ENCODE measurements at places on chromosomes 5 and 9.

DNA sequence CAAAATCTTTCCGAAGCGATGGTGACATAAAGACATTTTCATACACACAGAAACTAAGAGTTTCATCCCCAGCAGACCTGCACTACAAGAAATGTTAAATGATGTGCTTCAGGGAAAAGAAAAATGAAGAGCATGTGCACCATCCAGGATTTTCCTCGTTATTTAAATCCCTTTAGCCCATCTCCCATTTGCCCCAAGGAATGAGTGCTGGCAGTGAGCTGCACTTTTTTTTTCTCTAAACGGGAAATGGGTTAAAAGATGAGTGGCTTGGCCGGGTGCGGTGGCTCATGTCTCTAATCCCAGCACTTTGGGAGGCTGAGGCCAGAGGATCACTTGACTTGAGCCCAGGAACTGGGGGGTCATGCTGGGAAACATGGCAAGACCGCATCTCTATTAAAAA, 6.8 kb upstream of the LRRC14B start:
- no peak for DNase-seq

- no peak for DNase-seq
Measured at GRCh38 chr9:130988905-130989304, 20.1 kb upstream of the LAMC3 start.

GRCh38 chr9:84447305-84447704, 106.7 kb upstream of the SLC28A3 start:
- DNase-seq, result no peak

DNA sequence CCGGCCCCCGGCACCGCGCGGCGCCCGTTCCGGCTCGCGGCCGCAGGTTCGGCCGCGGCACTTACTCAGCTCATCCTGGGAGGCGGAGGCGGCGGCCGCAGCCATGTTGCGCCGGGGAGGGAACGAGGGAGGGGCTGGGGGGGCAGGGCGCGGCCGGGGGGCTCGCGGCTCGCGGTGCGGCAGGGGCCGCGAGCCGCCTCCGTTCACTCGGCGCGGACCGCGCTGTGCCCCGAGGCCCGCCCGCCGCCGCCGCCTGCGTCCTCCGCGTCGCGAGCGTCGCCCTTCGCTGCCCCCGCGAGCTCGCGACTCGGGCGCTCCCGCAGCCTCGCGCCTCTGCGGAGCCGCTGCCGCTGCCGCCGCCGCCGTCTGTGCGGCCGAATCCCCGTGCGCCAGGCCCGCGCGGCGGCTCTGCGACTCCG, 735 bp downstream of the ECPAS start:
- DNase-seq, result no peak

DNA sequence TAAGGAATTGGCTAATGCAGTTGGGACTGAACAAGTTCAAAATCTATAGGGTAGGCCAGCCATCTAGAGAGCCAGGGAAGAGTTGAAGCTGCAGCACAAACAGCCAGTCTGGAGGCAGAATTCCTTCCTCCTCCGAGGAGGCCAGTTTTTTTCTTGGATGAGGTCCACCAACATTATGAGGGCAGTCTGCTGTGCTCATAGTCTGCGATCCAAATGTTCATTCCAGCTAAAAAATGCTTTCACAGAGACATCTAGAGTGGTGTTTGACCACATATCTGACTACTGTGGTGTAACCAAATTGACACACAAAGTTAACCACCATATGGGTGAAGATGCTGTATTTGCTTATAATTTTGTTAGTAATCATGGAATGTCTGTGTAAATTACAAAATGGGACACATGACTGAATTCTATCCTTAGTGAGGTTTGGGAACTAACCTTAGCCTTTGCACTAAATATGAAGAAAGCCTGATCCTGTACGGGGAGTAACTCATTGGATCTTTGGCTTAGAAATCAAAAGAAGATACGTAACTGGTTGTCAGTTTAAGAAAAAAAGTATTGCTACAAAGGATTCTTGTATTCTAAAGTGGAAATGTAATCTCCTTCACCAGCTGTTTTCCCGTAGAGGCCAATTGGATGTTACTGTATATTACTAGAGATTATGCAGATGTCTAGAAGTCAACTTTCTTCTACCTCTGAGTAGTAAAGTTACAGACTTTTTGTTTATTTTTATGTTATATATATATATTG, 70.6 kb downstream of the SPIN1 start:
- DNase-seq, result no peak

DNA sequence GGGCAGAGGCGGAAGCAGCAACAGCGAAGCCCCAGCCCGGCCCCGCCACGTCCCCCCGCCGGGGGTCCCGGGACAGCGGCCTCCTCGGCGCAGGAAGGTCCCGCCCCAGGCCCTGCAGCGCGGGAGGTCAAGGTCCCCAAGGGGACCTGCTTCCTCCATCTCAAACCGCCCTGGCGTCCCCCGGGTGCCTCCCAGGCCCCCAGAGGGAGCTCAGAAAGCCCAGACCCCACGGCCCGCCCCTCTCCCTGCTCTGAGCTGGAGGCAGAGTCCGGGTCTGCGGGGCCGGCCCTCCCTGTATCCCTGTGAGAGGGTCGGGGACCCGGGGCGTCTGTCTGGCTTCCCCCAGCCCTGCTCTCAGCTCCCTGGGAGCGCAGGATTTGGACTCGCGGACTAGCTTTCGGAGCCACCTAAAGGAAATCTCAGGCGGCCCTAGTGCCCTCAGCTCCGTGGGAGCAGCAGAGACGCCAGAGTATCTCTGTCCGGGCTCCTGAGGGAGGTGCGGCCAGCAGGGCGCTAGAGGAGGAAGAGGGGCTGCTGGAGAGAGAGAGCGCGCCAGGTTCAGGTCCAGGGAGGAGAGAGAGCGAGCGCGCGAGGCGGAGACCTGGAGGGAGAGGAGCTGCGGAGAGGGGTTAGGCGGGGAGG, 30.7 kb downstream of the EXOC3 start:
- peak; percentile 70 for DNase-seq

DNA sequence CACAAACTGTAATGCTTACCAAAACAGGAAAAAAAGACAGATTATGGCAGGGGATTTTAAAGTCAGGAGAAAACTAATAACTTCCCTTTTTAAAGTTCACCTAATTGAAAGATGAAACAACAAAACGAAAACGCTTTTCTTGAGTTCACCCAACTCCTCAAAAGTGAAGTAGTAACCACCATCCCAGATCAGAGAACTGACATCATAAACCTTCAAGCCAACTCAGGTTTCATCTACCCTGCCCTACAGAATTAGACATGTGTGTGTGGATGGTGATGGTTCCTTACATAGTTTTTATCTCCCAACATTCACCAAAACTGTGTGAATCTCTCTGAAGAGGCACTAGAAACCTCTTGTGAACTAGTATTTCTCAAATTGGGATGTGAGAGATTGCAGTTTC, 195.2 kb upstream of the PTGER4 start:
- DNase-seq, result no peak

DNA sequence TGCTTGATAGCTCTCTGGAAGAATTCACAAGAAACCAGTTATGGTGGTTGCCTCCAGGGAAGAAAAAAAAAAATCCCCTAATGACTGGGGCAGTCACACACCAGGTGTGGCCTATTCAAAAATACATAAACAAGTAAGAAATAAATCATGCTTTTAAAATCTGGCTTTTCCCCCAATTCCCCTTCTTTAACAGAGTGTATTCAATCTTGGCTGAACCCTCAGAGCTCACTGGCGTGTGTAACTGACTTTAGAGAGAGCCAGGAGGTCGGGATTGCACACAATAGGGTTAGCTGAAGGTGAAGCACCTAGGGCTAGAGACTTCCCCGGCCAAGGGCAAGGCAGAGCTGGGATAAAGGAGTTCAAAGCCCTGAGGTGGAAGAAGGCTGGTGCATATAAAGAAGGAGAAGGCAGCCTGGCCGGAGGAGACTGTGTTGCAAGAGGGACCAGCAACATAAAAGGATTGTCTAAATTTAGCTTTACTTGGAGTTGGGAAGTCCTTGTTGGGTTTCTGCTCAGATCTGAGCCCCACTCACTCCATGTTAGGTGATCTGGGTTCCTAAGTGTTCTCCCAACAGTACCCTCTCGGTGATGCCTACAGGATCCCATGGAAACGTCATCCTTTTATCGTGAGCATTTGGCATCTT, 19.7 kb downstream of the FNBP1 start:
- DNase-seq, result no peak

- peak; percentile 79 for DNase-seq
Measured at GRCh38 chr5:148290271-148291195, 21.7 kb upstream of the SPINK7 start.

DNA sequence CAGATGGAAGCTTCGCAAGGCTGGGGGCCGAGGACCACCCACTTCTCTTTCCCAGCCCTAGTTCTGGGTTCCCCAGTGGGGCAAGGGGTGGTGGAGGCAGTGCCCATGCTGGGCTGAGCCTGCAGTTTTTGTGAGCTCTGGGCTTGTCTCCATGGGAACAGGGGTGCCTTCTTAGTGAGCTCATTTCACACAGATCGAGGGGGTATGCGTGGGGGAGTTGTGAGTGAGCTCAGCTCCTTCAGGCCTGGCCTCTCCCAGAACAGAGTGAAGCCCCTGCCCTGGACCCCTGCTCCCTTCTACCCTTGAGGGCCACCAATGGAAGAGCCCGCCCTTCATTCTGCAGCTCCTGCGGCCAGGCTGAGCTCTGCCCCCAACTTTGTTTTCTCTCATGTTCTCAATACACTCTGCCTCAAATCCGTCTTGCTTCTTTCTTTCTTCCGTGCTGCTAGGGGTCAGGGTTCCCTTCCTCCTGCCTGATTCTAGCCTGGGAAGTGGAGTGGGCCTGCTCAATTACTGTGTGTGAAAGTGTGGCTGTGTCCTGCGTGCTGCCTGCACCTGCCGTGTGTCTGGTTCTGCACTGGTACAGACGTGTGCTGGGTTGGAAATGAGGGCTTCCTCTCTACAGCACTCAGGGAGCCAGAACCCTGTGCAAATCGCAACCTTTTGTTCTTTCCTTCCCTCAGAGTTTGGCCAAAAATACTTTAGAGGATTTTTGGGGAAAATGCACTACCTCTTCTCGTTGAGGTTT, 9.0 kb upstream of the MYOZ3 start:
- DNase-seq, result no peak

DNA sequence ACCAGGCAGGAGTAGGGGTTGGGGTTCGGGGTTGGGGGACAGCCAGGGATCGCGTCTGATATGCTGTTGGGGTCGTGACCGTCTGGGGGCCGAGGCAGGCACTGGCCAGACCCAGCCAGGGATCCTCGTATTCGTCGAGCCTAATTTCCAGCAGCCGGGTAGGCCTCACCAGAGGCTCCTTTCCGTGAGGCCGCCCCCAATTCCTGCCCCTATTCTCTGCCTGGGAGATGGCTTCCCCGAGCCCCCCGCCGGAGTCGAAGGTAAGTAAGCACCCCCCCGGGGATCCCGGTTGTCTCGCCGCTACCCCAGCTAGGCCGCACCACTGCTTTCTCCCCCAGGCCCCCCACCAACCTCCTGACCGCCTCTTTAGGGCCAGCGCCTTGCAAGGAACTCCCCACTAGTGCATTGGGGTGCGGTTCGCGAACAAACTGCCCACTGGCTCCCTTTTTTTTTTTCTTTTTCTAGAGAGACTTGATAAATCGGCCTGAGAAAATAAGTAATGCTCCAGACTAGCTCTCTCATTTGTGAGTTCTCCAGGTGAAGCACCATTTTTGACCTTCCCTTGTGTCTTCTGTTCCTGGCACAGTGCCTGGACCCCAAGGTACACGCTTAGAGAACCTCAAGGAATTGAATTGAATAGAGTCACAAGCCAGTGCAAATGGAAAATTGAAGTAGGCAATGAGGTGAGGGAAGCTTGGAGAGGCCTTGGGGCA, 435 bp downstream of the ZNF189 start:
- DNase-seq, result no peak

DNA sequence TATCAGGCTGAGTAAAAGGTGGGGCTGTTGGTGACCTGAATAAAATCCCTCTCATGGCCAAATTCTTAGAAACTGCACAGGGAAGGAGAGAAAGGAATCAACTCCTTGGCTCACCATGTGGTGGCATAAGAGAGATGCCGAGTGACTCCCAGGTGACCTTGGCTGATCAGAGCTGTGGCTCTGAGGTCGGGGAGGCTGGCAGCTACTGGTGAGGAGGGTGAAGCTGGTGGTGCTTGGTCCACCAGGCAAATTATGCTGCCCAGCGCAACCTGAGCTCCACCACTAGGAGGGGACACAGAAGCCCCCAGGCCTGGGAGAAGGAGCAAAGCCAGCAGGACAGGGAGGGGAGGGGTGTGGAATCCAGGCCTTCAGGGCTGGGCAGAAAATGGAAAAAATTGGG, 111.2 kb upstream of the IL12B start:
- DNase-seq, result peak; percentile 68

DNA sequence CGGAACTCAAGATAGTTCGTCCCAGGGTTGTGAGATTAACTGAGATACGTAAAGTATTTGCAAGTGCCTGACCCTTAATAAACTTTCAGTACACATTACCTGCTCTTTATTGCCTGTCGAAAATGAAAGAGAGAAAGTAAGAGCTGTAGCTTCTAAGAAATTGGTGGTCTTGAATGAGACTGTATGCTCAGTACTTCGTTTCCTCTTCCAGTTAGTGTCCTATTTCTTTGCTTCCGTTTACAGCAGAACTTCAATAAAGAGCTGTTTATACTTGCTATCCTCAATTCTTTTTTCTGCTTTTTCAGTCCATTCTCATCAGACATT, 534 bp downstream of the SRFBP1 start:
- no peak for DNase-seq

GRCh38 chr5:65926893-65927292, 518 bp downstream of the ERBIN start:
- DNase-seq, result peak; percentile 20

DNA sequence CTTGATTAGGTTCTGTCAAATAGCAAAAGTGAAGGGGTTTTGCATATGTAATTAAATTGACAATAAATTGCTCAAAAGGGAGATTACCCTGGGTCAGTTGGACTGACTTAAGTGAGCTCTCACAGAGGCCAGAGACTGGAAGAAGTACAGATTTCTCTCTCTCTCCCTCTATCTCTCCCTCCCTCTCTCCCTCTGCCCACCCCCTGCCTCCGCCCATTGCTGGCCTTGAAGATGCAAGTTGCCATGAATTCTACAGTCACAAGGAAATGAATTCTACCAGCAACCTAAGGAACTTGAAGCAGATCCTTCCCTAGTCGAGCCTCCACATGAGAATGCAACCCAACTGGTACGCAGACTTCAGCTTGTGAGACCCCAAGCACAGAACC, 119.2 kb downstream of the LPAR1 start:
- DNase-seq, result no peak

DNA sequence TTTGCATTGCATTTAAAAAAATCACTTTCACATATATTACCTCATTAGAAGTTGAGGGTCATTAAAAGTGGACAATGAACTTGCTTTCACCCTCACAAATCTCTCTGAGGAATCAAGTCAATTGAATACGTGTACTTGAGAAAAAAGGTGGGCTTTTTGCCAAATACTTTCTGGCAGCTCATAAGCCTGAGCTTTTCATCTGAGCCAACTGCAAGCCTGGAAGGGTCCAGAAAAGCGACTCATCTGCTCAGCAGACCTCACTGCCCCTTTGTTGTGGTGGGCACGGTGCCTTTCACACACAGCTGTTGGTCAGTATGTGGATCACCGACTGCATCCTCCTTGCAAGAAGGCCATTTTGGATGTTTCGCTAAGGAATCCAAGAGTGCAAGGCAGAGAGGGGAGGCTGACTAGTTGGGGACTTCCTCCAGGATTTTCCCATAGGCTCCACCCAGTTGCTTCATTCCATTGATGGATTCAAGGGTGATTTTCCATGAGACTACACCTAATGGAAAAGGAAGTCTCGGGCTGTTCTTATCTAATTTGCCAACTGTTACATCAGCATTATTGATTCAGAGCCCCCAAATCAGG, 564.7 kb downstream of the PDE4D start:
- DNase-seq, result peak; percentile 30

All from GM23338 (cell line).